ENCODE measurements at places on chromosomes 6 and 20.

DNA sequence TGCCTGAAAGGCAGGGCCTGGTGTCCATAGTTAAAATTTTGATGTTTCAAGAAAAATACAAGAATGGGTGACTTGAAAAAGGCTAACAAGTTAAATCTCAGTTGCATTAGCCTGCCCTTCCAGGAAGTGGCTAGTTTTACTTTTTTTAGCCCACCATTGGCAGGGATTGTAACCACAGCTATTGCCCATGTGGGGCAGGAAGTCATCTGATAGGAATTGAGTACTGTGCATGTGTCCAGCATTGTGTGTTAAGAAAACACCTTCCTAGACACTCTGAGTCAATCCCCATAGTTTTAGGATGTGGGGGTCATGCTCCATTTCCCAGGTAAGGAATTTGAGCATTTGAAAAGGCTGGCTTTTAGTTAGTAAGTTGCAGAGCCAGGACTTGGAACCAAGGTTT is 26.9 kb downstream of the LYRM2 start:
- DNase-seq, result peak; percentile 34

GRCh38 chr20:44053046-44053445 is 133.9 kb downstream of the JPH2 start:
- no peak for DNase-seq

DNA sequence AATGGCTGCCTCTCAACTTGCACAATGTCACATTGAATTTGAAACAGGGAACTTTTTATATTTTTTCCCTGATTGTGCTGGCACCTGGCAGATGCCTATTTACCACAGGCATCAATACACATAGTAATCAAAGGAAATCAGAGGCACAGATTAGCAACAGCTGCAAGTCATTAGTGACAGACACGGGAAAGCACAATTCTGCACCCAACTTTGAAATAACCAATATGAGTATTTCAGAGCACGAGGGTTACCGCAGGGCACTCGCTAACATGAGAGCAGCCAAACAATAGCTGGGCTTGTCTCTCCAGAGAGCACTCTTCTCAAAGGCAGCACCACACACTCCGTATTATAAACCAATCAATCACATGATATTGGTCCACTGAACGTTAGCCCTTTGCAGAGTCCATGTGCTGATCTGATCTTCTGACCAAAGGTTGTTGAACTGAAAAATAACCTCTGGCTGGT is 149.5 kb downstream of the RNF144B start:
- DNase-seq, result no peak

- DNase-seq, result no peak
These were observed 98.6 kb downstream of the HIVEP1 start for GRCh38 chr6:12110523-12111362.

- no peak for DNase-seq
These were observed 84.7 kb downstream of the RFPL4B start for GRCh38 chr6:112431803-112432202.
